Mucosa of gallbladder (tissue), 1 donor: ENCODE measurements at places on chromosomes 2 and 18. TPM values are rescaled to one million over a fixed set of nuclear protein-coding genes. Genes with fewer than 3 reads are reported as not detected.

DNA sequence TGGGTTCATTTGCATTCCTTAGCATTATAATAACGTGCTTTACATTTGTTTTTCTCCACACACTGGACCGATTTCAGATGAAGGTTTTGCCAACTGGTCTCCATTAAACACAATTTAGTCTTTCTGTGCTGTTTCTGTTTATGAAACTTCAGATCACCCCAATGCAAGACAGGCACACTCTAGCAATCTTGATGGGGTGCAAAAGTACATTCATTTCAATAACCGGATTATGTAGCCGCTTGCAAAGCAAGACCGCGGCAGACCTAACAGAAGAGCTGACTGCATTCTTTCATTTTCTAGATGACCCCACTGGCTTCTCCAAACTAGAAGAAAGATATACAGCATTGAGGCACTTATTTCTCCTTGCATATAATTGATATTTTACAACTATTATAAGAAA lies 301.5 kb downstream of the PIEZO2 start:
- no peak for DNase-seq

DNA sequence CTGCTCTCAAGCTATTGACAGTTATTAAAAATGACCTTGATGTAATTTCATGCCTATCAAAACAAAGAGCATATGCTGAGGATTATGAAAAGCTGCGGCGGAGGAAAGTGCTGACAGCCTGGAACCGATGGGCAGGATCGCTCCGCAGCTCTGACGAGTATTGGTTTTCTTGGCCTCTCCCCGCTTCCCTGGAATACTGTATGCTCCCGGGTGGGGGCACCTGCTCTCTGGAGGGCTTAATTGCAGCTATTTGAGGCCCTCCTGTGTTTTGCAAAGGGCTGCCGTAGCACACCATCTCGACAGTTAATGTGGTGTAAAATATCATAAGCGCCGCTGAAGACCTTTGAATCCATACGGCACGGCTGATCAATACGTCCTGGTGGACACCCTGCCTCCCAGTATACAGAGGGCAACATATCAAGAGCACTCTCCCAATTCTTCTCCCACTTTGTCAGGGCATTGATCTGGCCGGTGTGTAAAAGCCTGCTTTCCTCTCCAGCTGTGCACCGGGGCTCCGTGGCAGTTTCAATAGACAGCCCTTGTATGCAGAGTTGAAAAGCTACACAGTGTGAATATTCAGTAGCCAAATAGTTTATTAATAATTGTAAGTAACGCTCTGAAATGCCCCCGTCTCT lies 662.4 kb downstream of the GALR1 start:
- no peak for DNase-seq

Gene OTX1
- total RNA-seq = not detected

DNA sequence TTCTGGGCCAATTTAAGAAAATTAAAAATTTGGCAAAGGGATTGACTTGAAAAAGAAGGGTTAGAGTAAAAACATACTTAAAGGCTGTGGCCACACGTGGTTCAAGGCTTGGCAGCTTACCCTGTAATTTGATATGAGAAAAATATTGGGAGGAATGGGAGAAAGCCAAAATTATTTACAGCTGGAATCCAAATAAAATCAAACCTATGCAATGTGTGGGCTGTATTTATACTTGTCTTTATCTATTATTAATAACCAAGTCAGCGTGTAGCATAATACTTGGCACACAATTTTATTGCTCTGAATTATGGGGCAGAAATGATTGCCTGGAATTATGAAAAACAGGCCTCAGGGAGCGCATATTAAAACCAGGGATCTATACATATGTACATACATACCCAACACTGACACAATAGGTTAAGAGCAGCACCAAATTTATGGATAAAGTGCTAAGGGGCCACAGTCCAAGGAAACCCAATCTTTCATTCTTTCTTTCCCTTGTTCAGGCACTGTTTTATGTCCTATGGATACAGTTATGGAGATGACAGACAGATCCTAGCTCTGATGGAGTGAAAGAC lies 35.6 kb downstream of the FAM124B start:
- no peak for DNase-seq

DNA sequence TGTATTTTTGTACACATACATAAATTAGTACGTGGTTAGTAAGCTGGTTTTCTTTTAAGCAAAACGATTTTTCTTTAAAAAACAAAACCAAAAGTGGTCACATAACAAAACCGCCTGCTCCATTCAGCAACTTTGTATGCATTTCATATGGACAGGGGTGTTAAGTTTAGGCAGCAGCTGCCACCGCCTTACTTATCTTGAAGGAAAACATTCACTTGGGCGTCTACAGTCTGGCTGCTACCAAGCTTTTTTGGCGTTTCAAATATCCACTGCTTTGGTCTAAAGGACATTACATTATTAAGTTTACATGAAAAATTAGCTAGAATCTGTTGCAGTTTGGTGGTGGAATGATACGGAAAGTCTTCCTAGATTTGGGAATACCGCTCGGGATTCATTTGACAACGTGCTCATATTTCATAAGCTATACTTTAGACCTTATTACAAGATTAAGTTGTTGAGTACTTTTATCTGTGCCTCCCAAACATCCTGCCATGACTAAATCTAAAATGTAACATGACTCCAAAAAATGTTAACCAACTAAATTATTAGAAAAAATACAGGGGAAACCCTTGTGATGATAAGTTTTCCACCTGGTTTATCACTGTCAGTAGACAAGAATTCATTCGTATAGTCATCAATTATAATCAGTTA lies 214.8 kb downstream of the NEDD4L start:
- DNase-seq = no peak

GRCh38 chr2:72924353-72925240 lies 7.3 kb downstream of the EMX1 start:
- no peak for DNase-seq

DNA sequence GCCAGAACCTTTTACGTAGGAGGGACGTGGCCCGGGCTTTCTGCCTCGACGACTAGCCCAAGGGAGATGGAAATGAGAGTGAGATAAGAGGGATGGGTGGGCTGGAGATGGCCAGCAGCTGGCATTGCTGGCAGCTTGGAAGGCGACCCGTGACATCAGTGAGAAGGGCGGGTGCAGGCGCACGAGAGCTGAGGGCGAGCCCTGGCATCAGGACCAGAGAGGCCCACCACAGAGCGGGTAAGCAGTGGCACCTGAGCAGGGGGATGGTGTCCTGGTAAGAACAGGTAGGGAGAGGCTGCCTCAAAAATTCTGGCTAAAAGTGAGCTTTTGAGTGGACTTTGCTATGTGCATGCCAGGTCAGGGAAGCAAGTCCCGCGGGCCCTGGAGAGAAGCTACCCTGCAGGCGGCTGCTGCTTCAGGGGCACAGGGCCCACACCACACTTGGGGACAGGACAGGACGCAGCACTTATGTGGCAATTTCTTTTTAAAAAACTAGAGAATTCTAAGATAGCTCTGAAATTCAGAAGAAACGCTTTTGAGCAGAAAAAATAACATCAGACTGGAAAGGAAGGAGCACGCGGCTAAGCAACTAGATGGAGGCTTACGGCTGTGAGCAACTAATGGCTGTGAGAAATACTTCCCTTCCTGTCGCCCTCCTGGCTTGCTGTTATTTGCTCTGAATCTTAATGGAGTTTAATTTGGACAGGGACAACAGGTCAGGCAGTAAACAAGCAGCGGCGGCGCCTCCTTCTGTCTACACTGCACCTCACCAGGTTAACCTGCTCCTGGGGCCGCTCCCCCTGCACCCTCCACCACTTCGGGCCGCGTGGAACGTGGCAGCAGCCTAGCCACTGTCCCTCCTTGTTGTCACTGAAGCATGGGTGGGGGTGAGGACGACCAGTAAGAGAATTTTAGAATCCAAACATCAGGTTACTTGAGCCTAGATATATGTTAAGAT lies 20.5 kb downstream of the THAP4 start:
- DNase-seq = no peak

- DNase-seq = no peak
These were observed 347.0 kb upstream of the ID2 start for GRCh38 chr2:8334866-8335325.

Gene COL4A4
- 30.4 TPM for total RNA-seq

DNA sequence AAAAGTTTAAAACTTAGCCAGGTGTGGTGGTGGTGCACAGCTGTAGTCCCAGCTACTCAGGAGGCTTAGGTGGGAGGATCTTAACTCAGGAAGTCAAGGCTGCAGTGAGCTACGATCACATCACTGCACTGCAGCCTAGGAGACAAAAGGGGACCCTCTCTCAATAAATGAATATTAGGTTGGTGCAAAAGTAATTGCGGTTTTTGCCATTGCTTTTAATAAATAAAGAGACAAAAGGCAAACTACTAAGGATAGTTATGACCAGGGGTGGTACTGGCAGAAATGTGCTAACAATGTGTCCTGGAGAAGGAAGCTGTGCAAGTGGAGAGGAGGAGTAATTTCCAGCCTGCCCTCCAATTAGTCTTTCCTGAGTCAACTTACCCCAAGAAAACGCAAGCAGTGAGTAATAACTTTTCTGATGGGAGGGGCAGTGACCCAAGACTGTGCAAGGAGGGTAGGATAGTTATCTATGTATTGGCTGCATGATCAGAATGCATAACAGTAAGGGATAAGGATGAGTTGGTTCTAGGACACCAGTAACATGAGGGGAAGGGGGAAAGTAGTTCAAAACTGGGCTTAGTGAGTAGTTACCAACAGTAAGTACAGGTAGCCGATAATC lies 1.5 kb downstream of the EXOC6B start:
- DNase-seq = no peak

- no peak for DNase-seq
These were observed 75.7 kb upstream of the ATIC start for GRCh38 chr2:215236131-215236530.

GRCh38 chr2:35337922-35338321 lies 1017.7 kb upstream of the CRIM1 start:
- no peak for DNase-seq

DNA sequence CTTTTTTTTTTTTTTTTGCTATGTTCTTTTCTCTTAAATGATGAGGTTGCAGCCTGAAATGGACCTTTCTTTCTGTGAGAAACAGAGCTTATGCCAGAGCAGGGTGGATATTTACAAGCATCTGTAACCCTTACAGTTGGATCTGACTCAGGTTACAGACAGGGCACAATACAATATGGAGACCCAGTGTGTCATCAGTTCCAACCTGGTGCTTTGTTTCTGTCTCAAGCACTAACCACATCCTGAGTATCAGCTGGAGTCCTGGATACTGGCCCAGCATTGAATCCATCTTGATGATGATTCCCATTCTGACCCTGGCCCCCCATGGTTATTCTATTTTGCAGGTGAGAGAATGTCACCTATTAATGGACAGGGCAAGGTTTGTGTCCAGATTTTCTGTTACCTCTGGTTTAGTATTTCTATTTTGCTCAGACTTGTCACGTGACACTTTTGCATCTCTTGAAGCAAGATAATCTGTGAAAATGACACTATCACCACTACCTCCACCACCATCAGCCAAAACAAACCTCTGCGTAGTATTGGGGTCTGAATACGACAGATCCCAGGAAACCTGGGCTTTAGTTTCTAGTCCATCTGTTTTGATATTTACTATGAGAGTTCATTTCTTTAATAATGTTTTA lies 174.0 kb downstream of the CCDC85A start:
- DNase-seq = no peak

GRCh38 chr2:5986801-5987787 lies 294.9 kb downstream of the SOX11 start:
- DNase-seq = no peak

Gene ATP5F1A
- total RNA-seq = 378 TPM

DNA sequence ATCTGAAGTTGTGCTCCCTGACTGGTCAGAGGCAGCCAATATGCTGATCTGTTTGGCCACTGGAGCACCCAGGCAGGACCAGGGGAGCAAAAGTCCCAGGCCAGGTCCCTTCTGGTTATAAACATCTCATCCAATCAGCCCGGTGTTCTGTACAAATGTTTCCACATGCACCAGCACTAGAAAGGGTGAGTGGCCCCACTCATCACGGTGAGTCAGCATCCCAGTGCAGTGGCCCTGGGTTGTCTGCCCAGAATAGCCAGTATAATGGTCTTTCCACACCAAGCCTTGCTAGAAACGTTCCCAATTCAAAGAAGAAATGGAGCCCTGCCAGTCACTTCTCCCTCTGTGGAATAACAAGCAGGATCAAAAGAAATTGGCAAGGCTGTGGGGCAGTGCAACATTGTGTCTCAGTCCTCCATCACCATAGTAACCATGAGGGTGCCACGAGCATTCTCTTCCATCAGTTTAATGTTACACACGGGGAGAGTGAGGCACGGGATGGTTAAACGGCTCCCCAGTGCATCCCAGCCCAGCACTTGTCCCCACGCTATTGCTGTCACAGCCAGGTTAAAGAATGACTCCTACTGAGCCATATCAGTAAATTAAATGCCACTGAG lies 174.9 kb downstream of the SEPTIN10 start:
- DNase-seq = no peak

DNA sequence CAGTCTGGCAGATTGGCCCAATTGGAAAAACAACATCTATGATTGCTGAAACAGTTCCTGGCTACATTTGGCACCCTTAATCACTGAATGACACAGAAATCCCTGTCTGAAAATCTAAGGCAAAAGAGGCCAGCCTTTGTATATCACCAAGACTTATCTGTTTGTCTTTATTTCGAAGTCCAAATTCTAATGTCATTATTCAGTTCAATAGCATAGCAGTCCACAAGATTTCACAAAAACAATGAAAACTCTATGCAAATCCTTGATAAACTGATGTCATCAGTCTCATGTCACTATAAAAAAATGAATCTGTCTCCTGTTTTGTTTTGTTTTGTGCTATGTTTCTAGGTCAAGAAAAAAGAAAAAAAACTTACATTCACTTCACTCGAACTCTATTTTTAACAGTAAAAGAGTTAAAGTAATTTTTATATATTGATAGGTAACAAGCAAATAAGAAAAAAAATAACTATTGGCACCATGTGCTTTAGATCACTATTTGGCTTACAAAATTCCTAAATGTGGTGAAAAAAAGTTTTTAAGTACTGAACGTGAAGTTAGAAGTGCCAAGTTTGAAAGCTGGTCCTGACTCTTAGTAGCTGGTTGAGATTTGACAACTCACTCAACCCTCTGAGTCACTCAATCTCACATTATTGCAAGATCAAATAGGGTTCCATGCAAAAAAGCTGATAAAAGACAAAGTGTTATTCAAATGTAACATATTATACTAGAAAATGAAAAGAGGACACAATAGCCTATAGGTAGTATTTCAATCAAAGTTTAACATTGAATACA lies 359.3 kb downstream of the IRS1 start:
- no peak for DNase-seq

Gene CYBRD1
- total RNA-seq = 126 TPM

DNA sequence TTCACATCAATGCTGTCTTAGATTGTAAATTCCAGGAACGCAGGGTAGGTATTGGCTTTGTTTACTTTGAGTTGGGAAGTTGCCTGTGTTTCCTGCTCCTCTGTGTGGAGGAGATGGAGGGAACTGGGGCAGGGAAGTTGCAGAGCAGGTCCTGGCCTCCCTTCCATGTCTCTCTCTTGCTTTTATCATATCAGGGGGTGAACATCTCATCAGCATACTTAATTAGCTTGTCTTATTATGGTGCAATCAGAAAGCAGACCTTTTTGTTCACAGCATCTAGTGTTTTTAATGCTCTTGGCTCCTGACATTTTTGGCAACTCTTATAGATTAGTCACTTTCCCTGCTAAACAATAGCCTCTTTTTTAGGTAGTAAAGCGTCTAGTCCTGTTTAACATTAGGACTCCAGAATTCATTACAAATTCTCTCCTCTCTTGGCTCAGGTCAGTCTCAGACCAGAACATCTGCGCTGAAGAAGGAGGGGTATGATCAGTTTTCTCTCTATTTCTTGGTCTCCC lies 11.5 kb upstream of the DIPK1C start:
- DNase-seq = no peak

Gene PRKAG3
- not detected for total RNA-seq
